ENCODE measurements at places on chromosomes 3 and 15. TPM values are rescaled to one million over a fixed set of nuclear protein-coding genes. Genes with fewer than 3 reads are reported as not detected.

GRCh38 chr3:82044930-82045705 is 283.7 kb upstream of the GBE1 start:
- no peak overlapping the region for H3K4me3 ChIP-seq
- H3K27ac ChIP-seq: no peak overlapping the region
- no peaks in the 10 kb centered on the region for H3K4me1 ChIP-seq
- H3K36me3 ChIP-seq: no peaks in the 10 kb centered on the region
- H3K27me3 ChIP-seq: no peaks in the 10 kb centered on the region

- H3K27ac ChIP-seq: peak overlapping the region; percentile 2
- H3K4me3 ChIP-seq: peak overlapping the region; percentile 72
- no peaks in the 10 kb centered on the region for H3K36me3 ChIP-seq
- H3K4me1 ChIP-seq: peaks cover 45% of the 10 kb centered on the region
- H3K27me3 ChIP-seq: peaks cover 62% of the 10 kb centered on the region
These were observed 1.4 kb downstream of the TNIK start for GRCh38 chr3:171458864-171459136.

- H3K27ac ChIP-seq: no peak overlapping the region
- H3K4me3 ChIP-seq: no peak overlapping the region
- no peak for DNase-seq
These were observed 18.5 kb downstream of the C3orf85 start for GRCh38 chr3:109154979-109155378.

GRCh38 chr3:142077859-142078500 is 71.4 kb downstream of the TFDP2 start:
- DNase-seq: peak; percentile 55
- H3K27ac ChIP-seq: no peak overlapping the region
- no peaks in the 10 kb centered on the region for H3K4me1 ChIP-seq
- no peaks in the 10 kb centered on the region for H3K36me3 ChIP-seq
- H3K27me3 ChIP-seq: no peaks in the 10 kb centered on the region

GRCh38 chr15:67319961-67320360 is 65.4 kb downstream of the IQCH start:
- H3K4me1 ChIP-seq: no peaks in the 10 kb centered on the region
- no peaks in the 10 kb centered on the region for H3K27me3 ChIP-seq
- no peak overlapping the region for H3K27ac ChIP-seq

DNA sequence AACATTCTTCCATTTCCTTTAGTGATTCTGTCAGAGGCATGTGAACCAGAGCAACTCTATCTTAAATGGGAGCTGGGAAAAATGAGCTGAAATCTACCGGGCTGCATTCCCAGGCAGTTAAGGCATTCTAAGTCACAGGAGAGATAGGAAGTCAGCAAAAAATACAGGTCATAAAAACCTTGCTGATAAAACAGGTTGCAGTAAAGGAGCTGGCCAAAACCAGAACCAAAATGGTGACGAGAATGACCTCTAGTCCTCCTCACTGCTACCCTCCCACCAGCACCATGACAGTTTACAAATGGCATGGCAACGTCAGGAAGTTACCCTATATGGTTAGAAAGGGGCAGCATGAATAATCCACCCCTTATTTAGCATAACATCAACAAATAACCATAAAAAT is 66.4 kb downstream of the B3GALNT1 start:
- H3K4me1 ChIP-seq: no peaks in the 10 kb centered on the region
- no peaks in the 10 kb centered on the region for H3K27me3 ChIP-seq
- H3K27ac ChIP-seq: no peak overlapping the region
- no peaks in the 10 kb centered on the region for H3K36me3 ChIP-seq
- DNase-seq: no peak

DNA sequence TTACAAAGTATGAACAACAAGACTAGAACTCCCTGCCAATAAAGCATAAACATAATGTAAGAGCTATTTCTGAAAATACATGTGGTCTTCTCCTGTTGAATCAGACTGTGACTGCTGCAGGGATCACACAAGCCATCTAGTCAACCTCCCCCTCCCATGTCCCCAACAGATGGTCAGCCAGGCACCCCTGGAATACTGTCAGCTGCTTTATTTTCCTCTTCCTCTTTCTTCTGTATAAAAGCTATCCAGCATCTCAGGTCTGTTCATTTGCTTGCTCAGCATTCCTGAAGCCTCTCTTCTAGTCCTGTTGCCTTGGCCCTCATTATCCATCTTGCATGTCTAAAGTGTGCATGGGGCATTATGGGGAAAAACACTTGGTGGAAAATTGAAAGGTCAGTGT is 6.5 kb upstream of the MINDY4B start:
- H3K4me3 ChIP-seq: no peak overlapping the region
- no peak for DNase-seq
- H3K27me3 ChIP-seq: no peaks in the 10 kb centered on the region
- H3K27ac ChIP-seq: no peak overlapping the region
- H3K4me1 ChIP-seq: no peaks in the 10 kb centered on the region
- no peaks in the 10 kb centered on the region for H3K36me3 ChIP-seq

DNA sequence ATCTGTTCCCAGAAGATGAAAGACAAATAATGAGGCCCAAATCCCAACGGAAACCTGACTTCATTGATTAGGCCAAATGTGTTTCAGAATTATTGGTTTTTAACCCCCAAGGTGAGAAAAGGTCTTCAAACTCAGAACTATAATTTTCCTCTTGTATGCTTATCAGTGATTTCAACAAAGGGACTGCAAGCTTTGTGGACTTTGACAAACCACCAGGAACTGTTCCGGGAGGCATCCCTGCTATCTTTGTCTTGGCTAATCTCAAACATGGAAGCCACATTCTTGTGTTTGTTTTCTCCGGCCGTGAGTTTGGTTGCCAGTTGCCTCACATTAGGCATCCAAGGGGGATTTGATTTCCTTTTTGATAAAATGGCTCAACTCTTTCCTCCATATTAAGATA is 19.5 kb downstream of the ARHGEF3 start:
- H3K36me3 ChIP-seq: no peaks in the 10 kb centered on the region
- peak overlapping the region; percentile 93 for H3K27ac ChIP-seq
- no peak overlapping the region for H3K4me3 ChIP-seq
- DNase-seq: no peak

Gene SLC28A2
- not detected for total RNA-seq

- no peaks in the 10 kb centered on the region for H3K27me3 ChIP-seq
- DNase-seq: peak; percentile 75
- no peak overlapping the region for H3K4me3 ChIP-seq
- peak overlapping the region; percentile 26 for H3K27ac ChIP-seq
- no peaks in the 10 kb centered on the region for H3K36me3 ChIP-seq
These were observed 93.7 kb downstream of the NPTN start for GRCh38 chr15:73539212-73540128.

- H3K4me1 ChIP-seq: no peaks in the 10 kb centered on the region
- no peak for DNase-seq
- no peaks in the 10 kb centered on the region for H3K36me3 ChIP-seq
These were observed 394.5 kb downstream of the MFSD1 start for GRCh38 chr3:159196359-159196758.

Gene PTPRG
- 69.2 TPM for total RNA-seq

Gene FBXO40
- 0.03 TPM for total RNA-seq

Gene GREM1
- total RNA-seq: 2.2 TPM

Gene TMC3
- not detected for total RNA-seq

GRCh38 chr3:188842639-188843038 is 329.1 kb upstream of the TPRG1 start:
- no peaks in the 10 kb centered on the region for H3K4me1 ChIP-seq
- H3K27me3 ChIP-seq: no peaks in the 10 kb centered on the region
- H3K4me3 ChIP-seq: no peak overlapping the region
- H3K36me3 ChIP-seq: no peaks in the 10 kb centered on the region
- no peak overlapping the region for H3K27ac ChIP-seq

DNA sequence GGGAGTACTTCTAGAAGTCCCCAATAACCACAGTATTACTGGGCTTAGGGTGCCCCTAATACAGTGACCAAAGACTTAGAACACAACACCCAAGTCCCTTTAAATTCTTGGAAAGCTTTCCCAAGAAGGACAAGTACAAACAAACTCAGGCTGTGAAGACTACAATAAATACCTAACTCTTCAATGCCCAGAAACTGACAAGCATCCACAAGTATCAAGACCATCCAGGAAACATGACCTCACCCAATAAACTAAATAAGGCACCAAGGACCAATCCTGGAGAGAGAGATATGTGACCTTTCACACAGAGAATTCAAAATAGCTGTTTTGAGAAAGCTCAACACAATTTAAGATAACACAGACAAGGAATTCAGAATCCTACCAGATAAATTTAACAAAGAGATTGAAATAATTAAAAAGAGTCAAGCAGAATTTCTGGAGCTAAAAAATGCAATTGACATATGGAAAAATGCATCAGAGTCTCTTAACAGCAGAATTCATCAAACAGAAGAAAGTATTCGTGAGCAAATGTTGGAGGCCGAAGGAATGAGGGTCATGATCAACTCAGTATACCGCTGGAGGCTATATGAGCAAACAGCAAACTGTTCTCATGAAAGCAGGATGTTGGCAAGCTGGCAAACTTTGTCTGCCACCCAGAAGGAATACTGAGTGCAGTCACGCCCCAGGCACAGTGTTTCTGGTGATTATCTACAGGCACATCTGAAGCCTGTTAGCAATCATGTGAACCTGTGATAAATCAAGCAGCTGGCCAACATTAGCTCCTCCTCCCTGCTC is 87.0 kb upstream of the NECTIN3 start:
- no peak for DNase-seq
- no peak overlapping the region for H3K27ac ChIP-seq

GRCh38 chr3:14278265-14278798 is 99.7 kb downstream of the LSM3 start:
- H3K4me3 ChIP-seq: no peak overlapping the region
- H3K4me1 ChIP-seq: no peaks in the 10 kb centered on the region
- H3K27me3 ChIP-seq: no peaks in the 10 kb centered on the region
- no peak overlapping the region for H3K27ac ChIP-seq

DNA sequence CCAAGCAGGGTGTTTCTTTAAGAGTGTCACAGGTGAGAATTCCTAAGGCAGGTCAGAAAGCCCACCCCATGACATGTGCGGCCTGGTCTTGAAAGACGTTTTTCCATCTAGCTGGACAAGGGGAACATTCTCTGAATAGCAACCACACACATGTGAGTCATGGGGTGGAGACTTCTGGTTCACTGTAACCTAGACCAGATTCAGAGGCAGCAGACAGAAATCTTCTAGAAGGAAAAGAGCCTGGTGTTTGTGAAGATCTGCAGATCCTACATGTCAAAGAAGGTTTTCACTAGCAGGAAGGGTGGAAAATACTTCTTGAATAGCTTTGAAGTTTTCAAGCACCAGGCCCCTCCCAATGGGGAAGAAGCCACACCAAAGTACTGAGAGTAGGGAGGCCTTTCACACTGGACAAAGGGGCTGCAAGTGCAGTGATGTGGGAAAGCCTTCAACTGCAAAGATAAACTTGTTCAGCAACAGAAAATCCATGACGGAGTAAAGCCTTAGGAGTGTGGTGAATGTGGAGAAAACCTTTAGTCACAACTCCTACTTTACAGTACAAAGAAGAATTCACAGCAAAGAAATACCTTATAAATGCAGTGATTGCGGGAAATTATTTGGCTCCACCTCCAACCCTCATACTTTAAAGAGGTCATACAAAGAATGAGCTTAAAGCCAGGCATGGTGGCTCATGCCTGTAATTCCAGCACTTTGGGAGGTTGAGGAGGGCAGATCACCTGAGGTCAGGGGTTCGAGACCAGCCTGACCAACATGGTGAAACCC is 17.6 kb downstream of the ADAM10 start:
- peaks cover 67% of the 10 kb centered on the region for H3K4me1 ChIP-seq
- H3K27me3 ChIP-seq: no peaks in the 10 kb centered on the region
- no peaks in the 10 kb centered on the region for H3K36me3 ChIP-seq
- H3K4me3 ChIP-seq: no peak overlapping the region

Gene CYP8B1
- total RNA-seq: not detected

DNA sequence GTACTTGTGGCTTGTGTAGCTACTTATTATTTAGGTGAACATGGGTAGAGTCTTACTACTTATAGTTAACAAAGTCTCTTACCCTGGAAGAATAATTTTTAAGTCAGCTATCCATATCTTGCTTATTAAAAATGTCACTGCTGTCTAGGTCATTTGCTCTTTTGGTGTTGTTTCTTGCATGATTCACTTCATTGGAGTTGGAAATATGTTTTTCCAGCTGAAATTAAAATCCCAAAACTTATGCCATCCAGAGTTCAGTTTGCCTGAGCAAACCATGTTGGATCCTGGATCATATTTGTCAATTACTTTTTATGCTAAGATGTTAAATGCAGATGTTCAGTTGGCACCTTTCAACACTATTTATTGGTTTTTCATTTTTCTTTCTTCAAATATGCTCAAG is 421.0 kb upstream of the RBMS3 start:
- no peaks in the 10 kb centered on the region for H3K36me3 ChIP-seq
- no peak for DNase-seq
- no peaks in the 10 kb centered on the region for H3K4me1 ChIP-seq
- no peaks in the 10 kb centered on the region for H3K27me3 ChIP-seq

- H3K27me3 ChIP-seq: no peaks in the 10 kb centered on the region
- H3K4me1 ChIP-seq: no peaks in the 10 kb centered on the region
- no peaks in the 10 kb centered on the region for H3K36me3 ChIP-seq
- no peak overlapping the region for H3K27ac ChIP-seq
These were observed 664.4 kb upstream of the CBLB start for GRCh38 chr3:106533093-106533787.

DNA sequence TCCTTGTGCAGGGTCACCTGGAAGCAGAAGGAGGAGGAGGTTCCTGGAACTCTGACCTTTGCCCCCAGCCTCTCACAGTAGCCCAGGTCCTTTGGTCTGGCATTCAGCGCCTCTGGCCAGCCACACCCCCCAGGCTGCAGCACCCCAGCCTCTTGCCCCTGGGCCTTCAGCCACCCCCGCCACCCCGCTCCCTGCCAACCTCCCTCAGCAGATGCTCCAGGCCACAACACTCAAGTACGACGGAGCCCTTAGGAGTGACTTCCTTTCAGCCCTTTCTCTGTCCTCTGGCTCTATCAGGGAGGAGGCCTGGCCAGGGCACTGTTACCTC is 45.2 kb downstream of the GRIP2 start:
- H3K4me3 ChIP-seq: no peak overlapping the region
- H3K27me3 ChIP-seq: no peaks in the 10 kb centered on the region
- peaks cover 11% of the 10 kb centered on the region for H3K36me3 ChIP-seq
- no peak overlapping the region for H3K27ac ChIP-seq

- H3K4me1 ChIP-seq: no peaks in the 10 kb centered on the region
- H3K4me3 ChIP-seq: no peak overlapping the region
- no peak overlapping the region for H3K27ac ChIP-seq
- DNase-seq: no peak
These were observed 37.0 kb upstream of the CASR start for GRCh38 chr3:122146466-122146865.

Gene GOLGA6L4
- total RNA-seq: 2.1 TPM

Gene SLC51B
- total RNA-seq: 2.7 TPM

DNA sequence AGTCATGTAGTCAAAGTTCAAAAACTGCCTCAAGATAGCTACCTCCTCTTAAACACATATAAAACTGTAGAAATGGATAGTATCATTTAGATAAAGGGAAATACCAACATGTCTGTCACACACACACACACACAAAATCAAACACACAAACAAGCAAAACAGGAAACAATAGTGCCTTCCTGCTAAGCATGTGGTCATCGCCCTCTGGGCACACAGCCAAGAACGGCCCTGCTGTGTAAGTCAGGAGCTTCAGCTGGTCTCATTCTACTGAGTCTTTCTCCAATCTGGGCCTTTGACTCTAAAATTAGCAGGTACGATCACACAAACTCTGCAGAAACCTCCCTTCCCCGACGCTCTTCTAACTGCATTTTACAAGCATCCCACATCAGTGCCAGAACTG is 272.2 kb upstream of the CHRNA7 start:
- DNase-seq: no peak
- H3K4me1 ChIP-seq: no peaks in the 10 kb centered on the region
- no peaks in the 10 kb centered on the region for H3K36me3 ChIP-seq
- no peaks in the 10 kb centered on the region for H3K27me3 ChIP-seq

Data from left lung (tissue), 14 donors.